Globus pallidus (tissue), 1 donor: ENCODE measurements at places on chromosomes 7 and 10.

DNA sequence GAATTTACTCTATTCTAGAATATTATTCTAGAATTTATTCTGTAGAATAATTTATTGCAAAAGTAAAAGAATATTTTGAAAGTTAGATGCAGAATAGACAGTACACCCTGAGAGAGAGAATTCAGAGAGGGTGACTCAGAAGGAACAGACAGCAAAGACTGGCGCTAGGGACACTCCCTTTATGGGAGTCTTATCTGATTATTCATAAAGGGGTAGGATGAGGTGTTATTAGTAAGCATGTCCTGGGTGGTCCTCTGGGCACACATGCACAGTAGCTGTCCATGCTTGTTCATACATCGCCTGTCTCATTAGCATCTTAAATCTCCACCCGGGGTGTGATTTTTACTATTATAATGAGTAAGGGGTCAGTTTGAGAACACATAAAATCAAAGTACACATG lies 100.1 kb downstream of the XPNPEP1 start:
- DNase-seq, result no peak

GRCh38 chr7:137395420-137395819 lies 51.9 kb upstream of the PTN start:
- peak; percentile 54 for DNase-seq

- no peak for DNase-seq
Observed at GRCh38 chr10:25556457-25556856, 377.6 kb upstream of the MYO3A start.

DNA sequence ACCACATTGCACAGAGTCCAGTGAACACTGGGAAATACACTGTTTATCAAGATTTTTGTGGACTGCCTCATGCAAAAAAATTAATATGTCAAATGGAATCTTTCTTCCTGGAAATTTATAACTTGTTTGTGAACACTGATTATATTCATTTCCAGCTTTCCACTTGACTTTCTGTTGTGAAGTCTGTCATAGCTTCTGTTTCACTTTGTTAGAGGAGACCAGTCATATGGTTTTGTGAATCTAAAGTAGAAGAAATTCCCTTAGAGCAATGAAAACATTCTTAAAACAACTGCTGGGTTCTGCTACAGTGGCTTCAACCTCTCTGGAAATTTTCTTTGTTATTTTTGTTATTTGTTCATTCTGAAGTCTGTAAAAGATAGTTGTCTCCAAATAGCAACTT lies 349.5 kb upstream of the NFE2L3 start:
- DNase-seq, result no peak

- DNase-seq, result no peak
Observed at GRCh38 chr10:113171662-113172061, 221.6 kb downstream of the TCF7L2 start.

DNA sequence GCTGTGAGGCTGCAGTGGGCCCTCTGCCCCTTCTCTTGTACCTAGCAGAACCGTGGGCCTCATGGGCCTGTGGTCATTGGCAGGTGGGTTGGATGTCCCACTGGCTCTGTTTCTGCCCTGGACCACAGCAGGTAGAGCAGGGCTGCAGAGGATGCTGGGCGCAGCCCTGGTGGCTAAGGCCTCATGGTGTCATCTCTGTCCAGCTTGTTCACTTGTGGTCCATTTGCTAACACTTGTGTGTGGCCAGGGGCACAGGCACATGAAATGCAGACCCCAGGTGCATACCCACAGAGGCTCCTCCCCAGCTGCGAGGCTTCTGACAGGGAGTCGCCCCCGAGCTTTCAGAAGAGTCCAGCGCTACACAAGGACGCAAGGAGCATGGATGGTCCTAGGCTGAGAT lies 22.4 kb upstream of the TBRG4 start:
- DNase-seq, result no peak

GRCh38 chr7:134375206-134375605 lies 58.5 kb upstream of the SLC35B4 start:
- no peak for DNase-seq

GRCh38 chr7:144437370-144438191 lies 34.1 kb upstream of the NOBOX start:
- DNase-seq, result peak; percentile 39

- DNase-seq, result no peak
Observed at GRCh38 chr10:132989476-132990415, 47.4 kb upstream of the CFAP46 start.

- peak; percentile 70 for DNase-seq
Observed at GRCh38 chr10:33661580-33662336, 327.3 kb upstream of the NRP1 start.

GRCh38 chr10:127939786-127940330 lies 33.0 kb downstream of the PTPRE start:
- DNase-seq, result no peak

DNA sequence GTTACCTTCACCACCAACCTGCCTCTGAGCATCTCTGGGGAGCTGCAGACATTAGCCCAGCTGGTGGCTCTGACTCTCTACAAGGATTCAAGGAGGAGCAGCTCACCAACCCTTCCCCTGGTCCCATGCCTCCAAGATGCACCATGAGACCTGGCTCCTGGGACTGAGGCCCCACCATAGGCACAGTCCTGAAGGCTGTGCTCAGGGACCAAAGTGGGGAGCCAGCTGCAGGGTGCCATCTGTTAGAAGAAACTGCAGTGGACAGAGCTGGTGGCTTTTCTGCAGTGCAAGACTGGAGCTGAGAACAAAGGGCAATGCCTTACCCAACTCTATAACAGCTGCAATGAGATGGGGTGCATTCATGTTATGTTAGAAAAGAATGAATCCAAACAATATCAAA lies 581.6 kb downstream of the TCERG1L start:
- DNase-seq, result no peak

DNA sequence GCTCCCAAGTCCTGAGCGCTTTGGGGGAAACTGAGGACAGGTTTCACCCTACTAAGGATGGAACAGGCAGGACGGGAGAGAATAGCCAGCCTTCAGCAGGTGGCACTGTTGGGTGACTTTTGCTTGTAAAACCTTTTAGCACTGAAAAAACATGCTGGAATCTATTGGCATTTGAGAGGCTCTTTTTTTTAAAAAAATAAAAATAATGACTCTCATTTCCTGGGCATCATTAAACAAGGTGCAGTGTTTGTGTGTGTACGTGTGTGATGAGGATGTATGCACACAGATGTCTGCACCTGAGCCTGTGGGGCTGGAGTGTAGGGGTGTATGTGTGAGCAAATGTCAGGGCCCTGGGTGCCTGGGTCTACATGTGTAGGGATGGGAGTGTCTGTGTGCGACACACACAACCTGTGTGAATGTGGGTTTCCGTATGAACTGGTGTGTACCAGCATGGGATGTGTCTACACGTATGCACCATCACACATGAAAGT lies 177.9 kb downstream of the RPS24 start:
- DNase-seq, result peak; percentile 60

DNA sequence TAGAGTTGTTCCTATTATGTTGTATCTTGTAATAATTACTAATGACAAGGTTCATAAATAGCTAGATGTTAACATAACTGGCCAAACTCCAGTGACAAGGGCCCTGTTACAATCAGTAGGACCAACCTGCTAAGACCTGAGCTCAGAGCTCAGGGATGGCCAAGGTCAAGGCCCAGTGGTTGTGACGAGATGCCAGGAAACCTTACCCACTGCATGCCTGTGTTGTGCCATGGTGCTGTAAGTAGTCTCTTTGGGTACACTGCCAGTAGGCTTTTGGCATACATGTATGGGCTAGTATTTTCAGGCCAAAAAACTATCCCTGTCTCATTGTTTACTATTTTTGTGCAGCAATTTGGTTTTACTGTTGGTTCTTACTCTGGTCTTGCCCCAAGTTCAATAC lies 7.9 kb upstream of the IDI2 start:
- no peak for DNase-seq

DNA sequence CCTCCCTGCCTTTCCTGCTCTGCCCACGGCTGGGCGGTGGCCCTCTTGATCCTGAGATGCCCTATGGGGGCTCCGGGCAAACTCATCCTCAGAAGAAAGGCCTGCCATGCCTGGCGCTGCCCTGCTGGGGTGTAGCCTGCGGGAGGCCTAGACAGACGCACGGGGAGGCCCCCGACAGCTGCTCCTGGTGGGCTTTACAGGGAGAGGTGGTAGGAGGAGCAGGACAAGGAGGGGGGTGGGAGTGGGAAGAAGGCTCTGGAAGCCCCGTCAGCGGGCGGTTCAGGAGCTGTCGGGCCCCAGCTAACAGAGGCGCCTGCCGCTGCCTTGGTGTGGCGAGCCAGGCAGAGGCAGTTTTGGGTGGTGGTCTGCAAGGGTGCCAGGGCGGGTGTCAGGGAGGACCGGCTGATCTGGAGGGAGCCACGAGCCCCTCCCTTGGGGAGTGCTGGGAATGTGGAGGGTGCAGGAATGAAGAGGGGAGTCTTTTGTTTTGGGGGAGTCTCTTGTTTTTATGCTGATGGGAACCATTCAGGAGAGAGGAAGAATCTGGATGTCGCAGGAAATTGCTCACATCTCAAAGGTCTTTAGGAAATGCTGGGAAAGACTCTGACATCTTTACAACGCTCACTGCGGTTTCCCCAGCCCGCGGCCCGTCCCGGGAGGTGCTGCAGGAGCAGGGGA lies 63.5 kb downstream of the CFAP46 start:
- DNase-seq, result no peak

DNA sequence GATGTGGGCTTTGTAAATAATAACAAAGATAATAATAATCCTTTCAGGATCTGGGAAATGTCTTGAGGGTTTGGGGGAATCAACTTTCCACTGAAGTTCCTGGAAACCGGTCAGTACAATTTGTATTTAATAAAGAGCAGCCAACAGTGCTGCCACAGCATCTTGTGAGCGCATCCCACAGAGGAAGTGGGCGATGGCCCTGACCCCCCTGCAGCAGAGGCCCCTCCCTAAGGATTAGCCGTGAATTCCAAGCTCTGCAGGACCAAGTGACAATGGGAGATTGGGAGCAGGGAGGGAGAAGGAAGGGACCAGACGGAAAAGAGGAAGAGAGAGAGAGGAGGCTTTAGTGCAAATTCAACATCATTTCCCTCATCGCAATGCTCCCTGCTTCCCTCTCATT lies 349.2 kb downstream of the RNLS start:
- DNase-seq, result no peak

- DNase-seq, result no peak
Observed at GRCh38 chr10:127836966-127837365, 55.8 kb downstream of the CLRN3 start.

DNA sequence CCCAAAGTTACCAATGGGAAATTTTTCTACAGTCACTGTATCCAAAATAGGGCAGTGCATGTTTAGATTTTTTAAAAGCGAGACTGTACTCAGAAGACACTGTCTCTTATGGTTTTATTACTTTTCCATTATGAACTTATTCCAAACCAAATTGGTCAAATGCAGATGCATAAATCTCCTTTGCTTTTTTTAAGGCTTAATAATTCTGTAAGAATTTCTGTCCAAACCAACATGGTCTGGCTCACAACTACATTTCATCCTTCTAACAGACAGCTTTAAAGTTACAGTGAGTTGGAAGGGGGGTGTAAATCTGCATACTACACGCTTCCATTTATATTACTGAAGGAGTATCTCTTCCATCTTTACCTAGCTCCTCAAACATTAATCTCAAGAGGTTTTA lies 199.2 kb downstream of the SLC25A13 start:
- DNase-seq, result no peak

GRCh38 chr10:114174695-114175188 lies 739 bp upstream of the CCDC186 start:
- peak; percentile 33 for DNase-seq

GRCh38 chr7:33185786-33186185 lies 56.4 kb downstream of the BBS9 start:
- DNase-seq, result peak; percentile 22

GRCh38 chr10:73906524-73907447 lies 4.1 kb upstream of the PLAU start:
- DNase-seq, result no peak

- DNase-seq, result no peak
Observed at GRCh38 chr10:118974951-118975350, 54.6 kb upstream of the NANOS1 start.

DNA sequence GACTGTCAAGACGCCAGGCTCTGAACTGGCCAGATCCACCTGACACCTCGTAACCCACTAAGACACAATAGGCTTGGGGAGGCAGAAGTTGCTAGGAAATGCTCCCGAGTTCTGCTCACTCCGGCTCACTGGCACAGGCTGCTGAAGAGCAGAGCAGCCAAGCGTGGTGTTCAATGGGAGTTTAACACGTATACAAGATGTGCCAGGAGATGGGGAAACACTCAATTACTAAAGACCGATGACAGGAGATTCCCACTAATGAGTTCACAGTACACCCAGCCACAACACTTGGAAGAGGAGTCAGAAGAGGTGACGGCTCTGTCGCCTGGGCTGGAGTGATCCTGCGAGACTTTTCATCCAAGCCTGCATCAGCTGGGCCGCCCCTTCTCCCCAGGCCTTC lies 303.4 kb downstream of the GFRA1 start:
- no peak for DNase-seq

- DNase-seq, result no peak
Observed at GRCh38 chr7:150966002-150966401, 12.1 kb downstream of the KCNH2 start.

DNA sequence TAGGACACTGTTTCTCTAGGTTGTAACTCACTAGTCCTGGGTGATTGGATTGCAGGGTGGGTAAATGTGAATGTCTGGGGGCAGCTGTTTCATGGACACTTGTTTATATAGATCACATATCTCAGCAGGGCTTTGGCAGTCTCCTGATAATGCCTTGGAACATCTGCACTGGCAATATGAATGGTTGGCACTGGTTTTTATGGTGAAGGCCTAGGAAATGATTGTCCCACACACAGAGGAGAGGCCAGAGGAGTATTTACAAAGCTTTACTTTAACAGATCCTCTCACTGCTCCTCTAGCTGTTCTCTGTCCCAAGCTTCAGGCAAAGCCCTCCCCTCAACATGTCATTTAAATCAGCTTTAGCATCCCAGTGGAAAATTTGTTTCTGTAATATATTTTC lies 171.3 kb upstream of the STEAP4 start:
- no peak for DNase-seq
